ENCODE measurements at places on chromosomes 16 and 17.

GRCh38 chr16:24116989-24117388 lies 139.1 kb upstream of the CACNG3 start:
- no peak for DNase-seq

GRCh38 chr16:72926177-72927070 lies 121.5 kb downstream of the ZFHX3 start:
- DNase-seq, result no peak

DNA sequence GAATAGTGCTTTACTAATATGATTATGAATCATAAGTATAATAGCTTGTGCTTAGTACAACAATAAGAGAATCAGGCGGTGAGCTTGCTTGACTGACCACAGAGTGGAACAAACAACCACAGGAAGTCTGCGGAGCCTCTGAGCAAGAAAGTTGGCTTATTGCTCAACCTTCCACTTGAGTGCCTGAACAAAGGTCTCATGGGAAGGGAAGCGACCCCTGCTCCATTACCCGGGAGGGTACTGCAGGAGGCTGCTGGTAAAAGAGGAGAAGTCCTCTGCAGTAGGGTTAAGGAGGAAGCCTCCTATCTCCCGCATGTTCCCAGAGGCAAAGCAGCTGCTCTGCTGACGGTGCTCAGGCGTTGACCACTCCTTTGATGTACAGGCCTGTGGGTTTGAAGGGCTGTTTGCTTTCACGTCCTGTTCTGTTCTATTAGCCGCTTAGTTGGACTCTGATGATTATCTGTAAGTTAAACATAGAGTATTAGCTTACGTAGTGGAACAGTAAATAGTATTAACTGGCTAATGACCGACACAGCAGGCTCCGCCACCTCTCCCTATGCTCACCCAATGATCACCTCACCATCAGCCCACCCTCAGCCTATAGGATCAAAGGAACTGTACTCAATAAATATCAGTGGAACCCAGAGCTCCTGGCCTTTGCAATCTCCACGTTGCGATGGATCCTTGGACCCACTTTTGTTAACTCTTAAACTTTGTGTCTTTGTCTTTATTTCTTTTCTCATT lies 17.5 kb downstream of the ALOX15B start:
- no peak for DNase-seq

DNA sequence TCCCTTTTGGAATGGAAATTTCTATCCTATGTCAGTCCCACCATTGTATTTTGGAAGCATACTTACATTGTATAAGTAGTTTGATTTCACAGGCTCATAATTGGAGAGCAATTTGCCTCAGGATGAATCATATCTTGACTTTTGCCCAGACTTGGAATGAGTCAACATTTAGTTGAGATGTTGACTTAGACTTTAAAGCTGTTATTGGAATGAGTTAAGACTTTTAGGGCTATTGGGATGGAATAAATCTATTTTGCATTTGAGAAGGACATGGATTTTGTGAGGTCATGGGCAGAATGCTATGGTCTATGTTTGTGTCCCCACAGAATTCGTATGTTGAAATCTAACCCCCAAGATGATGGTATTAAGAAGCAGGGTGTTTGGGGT lies 12.2 kb upstream of the ZNF594 start:
- DNase-seq, result no peak

- DNase-seq, result no peak
Observed at GRCh38 chr17:77801545-77802332, 156.8 kb upstream of the TNRC6C start.

DNA sequence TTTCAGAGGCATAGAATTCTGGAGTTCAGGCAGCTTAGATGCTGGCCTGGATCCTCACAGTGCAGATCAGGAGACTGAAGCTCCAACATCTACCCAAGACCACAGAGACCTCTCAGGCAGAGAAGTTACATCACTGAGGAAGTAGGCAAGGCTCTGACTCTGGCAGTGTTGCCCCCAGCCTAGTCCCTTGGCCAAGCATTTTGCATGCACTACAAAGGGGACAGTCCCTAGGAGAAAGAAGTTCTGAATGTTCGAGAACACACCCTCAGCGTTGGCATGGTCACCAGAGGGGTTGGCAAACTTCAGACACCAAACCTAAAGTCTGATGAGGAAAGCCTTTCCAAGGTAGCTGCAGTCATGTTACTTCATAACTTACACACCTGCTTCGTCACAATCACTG lies 2.5 kb downstream of the RANBP10 start:
- DNase-seq, result no peak

- no peak for DNase-seq
Observed at GRCh38 chr16:16797239-16797638, 418.3 kb downstream of the NPIPA7 start.

GRCh38 chr17:64777415-64778239 lies 115.5 kb upstream of the SMURF2 start:
- DNase-seq, result no peak

- DNase-seq, result no peak
Observed at GRCh38 chr16:8530752-8531384, 59.4 kb downstream of the TMEM114 start.

- DNase-seq, result no peak
Observed at GRCh38 chr16:17334096-17334495, 136.7 kb downstream of the XYLT1 start.

Measured in NCI-H2081 treated with DMSO at 0.1 percent for 48 hours (cell line).